ENCODE measurements at places on chromosomes 4 and X.

- DNase-seq: no peak
These were observed 122.9 kb downstream of the UBE2NL start for GRCh38 chrX:144006811-144007210.

DNA sequence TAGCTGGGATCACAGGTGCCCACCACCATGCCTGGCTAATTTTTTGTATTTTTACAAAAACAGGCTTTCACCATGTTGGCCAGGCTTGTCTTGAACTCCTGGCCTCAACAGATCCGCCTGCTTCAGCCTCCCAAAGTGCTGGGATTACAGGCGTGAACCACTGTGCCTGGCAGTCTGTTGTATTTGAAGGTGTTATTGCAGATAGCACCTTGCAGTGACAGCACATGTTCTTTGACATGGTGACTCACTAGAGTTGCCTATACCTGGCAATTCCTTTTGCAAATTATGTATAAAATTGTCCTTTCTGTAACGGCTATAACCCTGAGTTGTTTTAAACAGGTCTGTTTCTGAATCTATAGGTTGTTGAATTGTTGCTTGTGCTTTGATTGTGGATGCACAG is 7.9 kb downstream of the OGT start:
- DNase-seq: no peak

DNA sequence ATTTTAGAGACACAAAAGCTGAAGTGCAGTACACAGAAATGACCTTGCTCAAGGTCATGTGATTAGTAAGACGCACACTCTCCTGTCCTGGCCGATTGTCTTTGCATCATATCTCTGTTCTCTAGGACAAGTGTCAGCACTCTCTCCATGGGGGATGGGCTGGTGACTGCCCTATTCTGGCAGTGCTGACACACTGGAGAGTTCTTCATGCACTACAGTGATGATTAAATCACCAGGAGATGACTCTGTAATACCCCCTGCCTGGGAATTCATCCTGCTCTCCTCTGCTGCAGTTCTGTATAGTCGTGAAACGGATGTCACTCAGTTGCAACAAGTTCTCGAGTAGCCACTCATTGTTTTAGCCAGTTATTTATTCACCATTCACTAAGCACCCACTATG is 5.3 kb upstream of the SHISA3 start:
- no peak for DNase-seq

DNA sequence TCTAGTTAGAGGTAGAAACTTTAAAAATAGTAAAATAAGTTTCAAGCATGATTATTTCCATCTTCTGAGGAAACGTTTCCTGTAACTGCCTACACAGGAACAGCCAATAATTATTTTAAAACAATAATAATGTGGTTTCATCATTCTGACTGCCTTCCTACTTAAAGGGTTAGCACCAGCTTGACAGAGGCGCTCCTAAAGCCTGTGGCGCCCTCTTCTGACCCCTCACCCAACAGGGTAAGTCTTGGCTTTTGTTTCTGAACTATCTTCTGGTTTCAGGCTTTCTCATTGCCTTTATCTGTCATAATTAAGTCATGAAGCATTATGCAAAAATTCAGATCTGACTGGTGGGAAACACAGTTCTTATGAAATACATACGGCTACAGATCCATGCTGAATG is 96.7 kb downstream of the ITM2A start:
- no peak for DNase-seq

DNA sequence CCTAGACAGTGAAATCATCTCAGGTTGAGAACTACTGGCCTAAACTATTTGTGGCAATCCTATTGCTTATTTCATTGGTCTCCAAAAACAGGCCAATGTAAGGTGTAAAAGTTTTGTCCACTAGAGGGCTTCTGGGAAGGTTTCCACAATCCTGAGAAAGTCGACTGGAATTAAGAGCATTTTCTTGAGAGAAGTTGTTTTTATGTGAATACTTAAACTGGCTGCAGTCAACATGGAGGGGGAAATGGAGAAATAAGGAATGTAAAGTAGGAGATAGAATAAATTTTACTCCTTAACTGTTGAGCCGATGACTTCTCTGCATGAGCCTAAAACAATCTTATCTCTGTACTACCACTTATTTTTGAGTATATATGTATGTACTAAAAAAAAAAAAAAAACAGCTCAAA is 11.0 kb upstream of the EIF4E start:
- DNase-seq: no peak

DNA sequence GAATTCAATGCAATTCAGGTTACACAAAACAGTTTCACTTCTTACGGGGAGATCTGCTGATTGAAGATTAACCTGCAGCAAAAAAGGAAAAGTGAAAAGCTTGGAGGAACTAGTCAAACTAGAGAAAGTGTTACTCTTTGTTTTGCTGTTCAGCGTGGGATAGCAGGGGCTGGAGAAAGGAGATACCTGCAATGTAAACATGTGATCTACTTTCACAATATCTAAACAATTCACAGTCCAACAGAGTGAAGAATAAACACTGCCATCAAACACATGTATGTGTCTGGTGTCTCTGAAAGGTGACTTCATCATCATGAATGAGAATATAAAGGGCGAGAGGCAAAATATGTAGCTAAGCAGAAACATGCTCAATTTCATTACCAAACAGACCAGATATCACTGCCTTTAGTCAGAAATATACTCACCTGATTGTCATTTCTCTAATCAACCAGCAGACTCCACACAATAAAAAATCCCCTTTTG is 26.4 kb downstream of the NIPAL1 start:
- DNase-seq: no peak

GRCh38 chrX:131054906-131055305 is 3.2 kb upstream of the ARHGAP36 start:
- DNase-seq: no peak

DNA sequence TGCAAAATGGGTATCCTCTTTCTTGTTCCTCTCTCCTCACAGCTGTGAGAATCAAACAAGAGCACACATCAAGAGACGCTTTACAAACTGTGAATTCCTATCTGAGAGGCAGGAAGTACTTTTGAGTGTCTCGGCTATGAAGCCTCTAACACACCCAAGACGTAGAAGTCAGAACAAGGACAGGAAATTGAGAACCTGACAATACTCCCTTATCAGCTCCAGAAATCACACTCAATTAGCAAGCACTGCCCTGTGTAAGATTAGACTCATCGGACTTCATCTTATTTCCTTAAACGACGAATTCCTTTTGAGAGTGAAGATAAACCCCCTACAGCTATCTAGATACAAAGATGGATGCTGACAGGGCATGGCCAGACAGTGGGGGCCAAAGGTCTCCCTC is 50.7 kb upstream of the CRMP1 start:
- no peak for DNase-seq

GRCh38 chrX:119501511-119502148 is 33.4 kb downstream of the SLC25A5 start:
- peak; percentile 39 for DNase-seq

- no peak for DNase-seq
These were observed 312.4 kb upstream of the PABPC5 start for GRCh38 chrX:91122151-91122694.

- DNase-seq: no peak
These were observed 30.8 kb upstream of the SCOC start for GRCh38 chr4:140342620-140343019.

DNA sequence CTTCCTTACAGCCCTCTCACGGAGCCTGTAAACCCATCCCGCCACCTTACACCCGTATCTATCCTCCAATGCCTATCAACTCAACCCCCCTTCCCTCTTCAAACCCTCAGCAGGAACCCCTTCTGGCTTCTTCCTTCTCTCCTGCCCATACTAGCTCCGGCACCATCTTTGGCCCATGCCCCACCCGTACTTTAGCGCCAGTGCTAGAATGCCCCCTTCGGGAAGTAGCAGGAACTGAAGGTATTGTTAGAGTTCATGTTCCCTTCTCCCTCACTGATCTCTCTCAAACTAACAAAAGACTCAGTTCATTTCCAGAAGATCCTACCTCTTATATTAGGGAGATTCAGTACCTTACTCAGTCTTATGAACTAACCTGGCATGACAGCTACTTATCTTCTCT is 2.7 kb upstream of the UGT2B15 start:
- DNase-seq: no peak

- DNase-seq: no peak
These were observed 79.8 kb downstream of the NSUN7 start for GRCh38 chr4:40829586-40829985.

DNA sequence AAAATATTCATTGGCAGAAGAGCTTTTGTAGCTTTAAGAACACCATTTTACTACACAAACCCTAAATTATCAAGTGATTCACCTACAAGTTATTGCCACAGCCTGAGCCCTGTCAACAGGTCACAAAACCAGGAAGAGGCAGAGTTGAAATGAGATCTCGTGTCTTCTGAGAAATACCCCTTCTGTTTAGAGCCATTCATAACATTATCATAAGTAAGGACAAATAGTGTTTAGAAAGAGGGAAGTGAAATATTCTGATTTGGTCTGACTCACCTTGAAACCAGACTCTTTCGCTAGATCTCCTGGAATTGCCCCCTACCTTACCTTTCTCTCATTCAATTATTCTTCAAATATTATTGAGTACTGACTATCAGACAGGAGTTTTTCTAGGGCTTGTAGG is 5.9 kb downstream of the ETDB start:
- no peak for DNase-seq

- DNase-seq: no peak
These were observed 48.1 kb upstream of the ENPP6 start for GRCh38 chr4:184265546-184266351.

- DNase-seq: no peak
These were observed 85.4 kb downstream of the CBR4 start for GRCh38 chr4:168924667-168925066.

GRCh38 chr4:8263397-8263796 is 6.2 kb upstream of the HTRA3 start:
- no peak for DNase-seq

GRCh38 chr4:103497692-103498091 is 222.1 kb downstream of the TACR3 start:
- DNase-seq: no peak

GRCh38 chr4:54779036-54779435 is 121.3 kb downstream of the KIT start:
- no peak for DNase-seq

DNA sequence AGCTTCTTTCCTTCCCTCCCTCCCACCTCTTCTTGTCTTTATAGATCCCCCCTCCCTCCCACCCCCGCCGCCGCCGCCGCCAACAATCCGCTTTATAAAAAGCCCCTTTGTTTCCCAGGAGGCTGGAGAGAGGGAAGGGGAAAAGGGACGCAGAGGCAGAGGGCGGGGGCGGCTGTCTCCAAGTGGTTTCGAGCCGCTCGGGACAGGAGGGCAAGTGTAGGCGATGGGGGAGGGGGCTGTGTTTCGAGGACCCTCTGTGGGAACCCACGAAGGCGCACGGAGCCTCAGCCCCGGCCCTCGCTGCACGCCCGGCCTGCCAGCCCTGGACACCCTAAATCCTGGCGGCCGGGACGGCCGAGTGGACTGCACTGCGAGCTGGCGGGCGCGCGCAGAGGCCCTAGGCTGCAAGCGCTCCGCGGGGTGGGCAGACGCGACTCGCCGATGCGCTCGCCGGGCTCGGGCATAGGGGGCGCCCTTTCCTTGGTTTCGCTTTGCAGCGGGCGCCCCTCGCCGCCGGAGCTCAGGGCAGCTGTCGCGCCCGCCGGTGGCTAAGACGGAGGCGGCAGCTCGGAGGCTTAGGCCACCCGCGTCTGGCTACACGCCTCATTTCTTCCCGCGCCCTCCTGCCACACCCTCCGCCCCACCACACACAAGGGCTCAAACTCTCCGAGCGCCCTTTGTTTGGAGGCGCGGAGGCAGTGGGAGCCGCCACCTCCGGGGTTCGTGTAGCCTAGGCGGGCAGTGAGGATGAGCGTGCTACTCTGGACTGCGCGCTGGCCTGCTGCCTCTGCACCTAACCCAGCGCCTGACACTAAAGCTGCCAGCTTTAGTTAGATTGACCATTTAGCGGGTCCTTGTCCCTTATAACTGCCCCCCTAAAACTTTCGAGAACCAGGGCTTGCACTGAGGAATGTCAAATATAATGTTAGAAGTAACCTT is 2.2 kb downstream of the MAMLD1 start:
- DNase-seq: peak; percentile 93

GRCh38 chrX:122004127-122004526 is 956.7 kb downstream of the GLUD2 start:
- DNase-seq: no peak

GRCh38 chr4:24686866-24687692 is 102.7 kb upstream of the DHX15 start:
- no peak for DNase-seq

- DNase-seq: no peak
These were observed 287.5 kb downstream of the ACTRT1 start for GRCh38 chrX:127764674-127765073.

GRCh38 chr4:41136456-41136855 is 77.9 kb downstream of the APBB2 start:
- DNase-seq: no peak
